Left forelimb (tissue), 1 donor: ENCODE measurements at places on chromosomes 1 and 21.

- no peak for DNase-seq
Observed at GRCh38 chr1:193457676-193458075, 271.3 kb upstream of the B3GALT2 start.

DNA sequence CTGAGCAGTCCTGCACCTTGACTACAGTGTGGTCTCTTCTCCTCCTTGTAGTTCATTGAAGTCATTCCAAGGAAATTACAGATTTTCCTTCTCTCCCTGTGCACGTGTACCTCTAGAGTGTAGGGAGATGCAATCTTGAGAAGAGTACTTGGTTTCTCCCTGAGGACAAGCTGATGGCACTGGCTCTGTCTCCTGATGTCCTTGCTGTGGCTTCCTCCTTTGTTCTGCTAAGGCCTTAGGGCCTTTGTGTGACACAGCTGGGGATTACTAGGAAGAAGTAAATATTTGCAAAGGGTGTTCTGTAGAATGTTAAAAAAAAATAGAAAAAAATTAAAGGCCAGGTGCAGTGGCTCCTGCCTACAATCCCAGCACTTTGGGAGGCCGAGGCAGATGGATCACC, 66.2 kb upstream of the APOBEC4 start:
- no peak for DNase-seq

- no peak for DNase-seq
Observed at GRCh38 chr1:66226985-66227384, 307.0 kb upstream of the SGIP1 start.

GRCh38 chr1:172499636-172500141, 33.3 kb upstream of the SUCO start:
- DNase-seq = no peak

GRCh38 chr1:191152776-191153175, 675.1 kb upstream of the BRINP3 start:
- no peak for DNase-seq

- DNase-seq = peak; percentile 46
Observed at GRCh38 chr1:17198476-17199258, 6.3 kb upstream of the PADI1 start.
